ENCODE measurements at places on chromosomes 13 and 19.

DNA sequence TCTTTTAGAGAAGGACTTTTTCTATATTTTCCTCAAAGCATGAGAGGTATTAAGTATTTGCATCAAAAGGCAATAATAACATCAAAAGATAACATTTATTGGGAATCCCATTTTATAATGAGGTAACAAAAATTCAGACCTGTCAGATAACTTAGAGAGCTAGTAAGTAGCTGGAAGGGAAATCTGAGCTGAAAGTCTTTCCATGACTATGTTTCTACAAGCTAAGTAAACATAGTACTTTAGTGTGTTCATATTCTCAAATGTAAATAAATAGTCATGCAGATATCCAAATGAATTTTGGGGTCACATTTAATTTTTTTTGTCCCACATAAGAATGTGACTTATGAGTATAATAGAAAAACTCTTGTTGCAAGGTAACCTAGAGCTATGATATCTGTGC lies 87.3 kb upstream of the FBXL3 start:
- DNase-seq = no peak

DNA sequence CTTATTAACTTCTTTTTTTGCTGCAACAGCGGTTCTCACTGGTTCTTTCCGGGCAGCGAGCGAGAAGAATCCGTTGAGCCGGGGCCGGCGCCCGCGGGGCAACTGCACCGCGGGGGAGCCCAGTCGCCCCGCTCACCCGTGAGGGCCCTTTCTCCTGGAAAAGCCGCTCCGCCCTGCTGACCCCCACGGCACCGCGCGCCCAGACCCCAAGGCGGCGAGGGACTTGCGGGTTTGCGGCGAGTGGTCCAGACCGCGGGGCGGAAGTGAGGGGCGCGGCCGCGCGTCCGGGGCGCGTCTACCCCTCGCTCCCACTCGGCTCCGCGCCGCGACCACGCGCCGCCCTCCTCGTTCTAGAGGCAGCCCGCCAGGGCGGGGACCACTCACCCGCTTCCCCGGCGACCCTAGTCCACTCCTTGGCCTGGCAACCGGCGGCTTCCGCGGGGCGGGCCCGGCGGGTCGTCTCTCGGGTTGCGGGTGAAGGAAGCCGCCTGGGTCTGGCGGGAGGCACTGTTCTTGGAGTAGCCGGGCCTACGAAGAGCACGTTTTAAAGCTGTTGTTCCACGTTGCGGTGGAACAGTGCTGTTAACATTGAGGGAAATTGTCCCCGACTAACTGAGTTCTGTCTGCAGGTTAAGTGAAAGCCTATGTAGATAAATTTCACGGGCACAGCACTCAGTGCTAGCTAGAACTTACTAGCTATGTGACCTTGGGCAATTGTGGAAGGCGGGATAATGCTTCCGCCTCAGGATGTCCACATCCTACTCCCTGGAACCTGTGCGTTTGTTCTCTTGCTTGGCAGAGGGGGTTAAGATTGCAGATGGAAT lies at the start of gene NEK3:
Gene NEK3 (minus strand): TSS at position 439 of the 824 bp plus-strand sequence. CDS start 3,406 bp downstream, outside the sequence.
- DNase-seq = peak; percentile 39

DNA sequence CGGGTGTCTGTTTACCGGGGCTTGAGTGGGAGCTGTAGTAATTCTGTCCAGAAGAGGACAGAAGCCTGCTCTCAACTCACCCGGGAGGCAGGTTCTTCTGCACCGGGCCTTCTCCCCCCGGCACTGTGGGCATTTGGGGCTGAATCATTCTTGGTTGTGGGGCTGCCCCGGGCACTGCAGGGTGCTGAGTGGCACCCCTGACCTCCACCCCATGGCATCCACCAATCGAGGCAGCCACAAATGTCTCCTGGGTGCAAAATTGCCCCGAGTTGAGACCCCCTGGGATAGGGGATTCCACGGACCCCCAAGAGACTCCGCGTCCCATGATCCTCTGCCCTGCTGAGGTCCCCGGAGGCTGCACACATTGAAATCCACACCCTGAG lies 68.8 kb downstream of the GNG7 start:
- no peak for DNase-seq

- no peak for DNase-seq
These were observed 90.2 kb upstream of the RNF113B start for GRCh38 chr13:98267080-98267912.

GRCh38 chr13:46617885-46618284 lies 64.9 kb downstream of the LRCH1 start:
- no peak for DNase-seq

DNA sequence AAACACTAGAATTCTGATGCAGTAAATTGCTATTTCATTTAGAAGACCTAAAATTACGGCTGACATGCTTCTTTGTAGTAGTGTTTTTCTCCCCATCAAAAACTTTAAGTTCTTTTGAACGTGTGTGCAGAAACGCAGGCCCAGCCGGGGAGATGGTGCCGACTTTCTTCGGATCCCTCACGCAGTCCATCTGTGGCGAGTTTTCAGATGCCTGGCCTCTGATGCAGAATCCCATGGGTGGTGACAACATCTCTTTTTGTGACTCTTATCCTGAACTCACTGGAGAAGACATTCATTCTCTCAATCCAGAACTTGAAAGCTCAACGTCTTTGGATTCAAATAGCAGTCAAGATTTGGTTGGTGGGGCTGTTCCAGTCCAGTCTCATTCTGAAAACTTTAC lies 98.3 kb downstream of the TNFRSF19 start:
- no peak for DNase-seq
